ENCODE measurements at places on chromosomes 1 and 21.

- no peak for DNase-seq
These were observed 78.3 kb downstream of the PSMG1 start for GRCh38 chr21:39104911-39105310.

- DNase-seq = no peak
These were observed 123.1 kb downstream of the MATN1 start for GRCh38 chr1:30600258-30600657.

DNA sequence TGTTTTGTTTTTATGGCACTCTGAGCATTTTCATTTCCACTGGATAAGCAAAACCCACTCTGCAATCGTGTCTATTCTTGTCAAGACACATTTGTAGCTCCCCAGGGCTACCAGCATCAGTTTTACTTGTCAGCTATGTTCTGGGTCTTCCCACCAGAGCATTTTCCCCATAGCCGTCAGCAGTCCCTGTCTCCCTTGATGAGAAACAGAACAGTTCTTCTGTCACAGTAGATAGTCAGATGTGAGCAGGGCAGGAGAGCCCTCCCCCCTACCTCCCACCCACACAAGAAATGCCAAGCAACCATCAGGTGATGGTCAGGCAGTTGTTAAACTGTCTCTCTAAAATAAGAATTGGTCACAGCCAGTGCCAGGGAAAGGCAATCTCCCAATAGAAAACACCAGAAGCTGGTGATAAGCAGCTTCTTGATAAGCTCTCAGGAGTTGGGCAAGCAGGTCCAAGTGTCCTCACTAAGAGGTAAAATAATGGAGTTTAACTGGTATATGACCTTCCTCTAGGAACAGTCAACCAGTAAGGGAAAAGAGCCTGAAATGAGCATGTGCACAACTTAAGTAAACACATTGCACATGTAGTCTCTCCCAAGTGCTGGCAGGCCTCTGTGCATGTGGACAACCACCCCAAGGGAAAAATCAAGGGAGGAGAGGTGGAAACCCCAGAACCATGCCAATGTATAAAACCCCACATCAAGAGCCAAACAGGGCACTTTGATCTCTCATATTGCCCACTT, 208.2 kb downstream of the S1PR1 start:
- no peak for DNase-seq

GRCh38 chr1:219824338-219824737, 104.0 kb downstream of the SLC30A10 start:
- DNase-seq = no peak

DNA sequence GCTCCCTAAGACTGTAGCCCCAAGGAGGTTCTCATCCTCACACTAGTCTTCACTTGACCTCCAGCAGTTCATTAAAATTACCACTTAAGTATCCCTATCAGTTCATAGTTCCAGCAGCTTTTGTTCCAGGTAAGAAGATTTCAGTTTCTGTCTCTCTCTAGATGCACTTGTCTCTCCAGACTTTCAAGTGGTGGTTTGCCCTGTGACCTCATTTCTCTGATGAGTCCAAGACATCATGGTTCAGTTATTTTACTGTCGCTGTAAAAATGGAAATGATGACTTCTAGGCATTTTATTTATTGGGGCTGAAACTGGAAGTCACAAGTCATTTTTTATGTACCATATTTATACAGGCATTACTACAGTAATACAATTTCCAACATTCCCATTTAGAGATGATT, 17.9 kb upstream of the RGS18 start:
- no peak for DNase-seq

DNA sequence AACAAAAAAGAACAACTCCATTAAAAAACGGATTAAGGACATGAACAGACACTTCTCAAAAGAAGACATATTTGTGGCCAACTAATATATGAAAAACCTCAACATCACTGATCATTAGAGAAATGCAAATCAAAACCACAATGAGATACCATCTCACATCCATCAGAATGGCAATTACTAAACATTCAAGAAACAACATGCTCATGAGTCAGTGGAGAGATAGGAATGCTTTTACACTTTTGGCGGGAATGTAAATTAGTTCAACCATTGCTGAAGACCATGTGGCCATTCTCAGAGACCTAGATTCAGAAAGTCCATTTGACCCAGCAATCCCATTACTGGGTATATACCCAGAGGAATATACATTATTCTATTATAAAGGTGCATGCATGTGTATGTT, 1442.6 kb upstream of the B3GALT2 start:
- no peak for DNase-seq
